T1000 (cell line): ENCODE measurements at places on chromosomes 13 and 19.

DNA sequence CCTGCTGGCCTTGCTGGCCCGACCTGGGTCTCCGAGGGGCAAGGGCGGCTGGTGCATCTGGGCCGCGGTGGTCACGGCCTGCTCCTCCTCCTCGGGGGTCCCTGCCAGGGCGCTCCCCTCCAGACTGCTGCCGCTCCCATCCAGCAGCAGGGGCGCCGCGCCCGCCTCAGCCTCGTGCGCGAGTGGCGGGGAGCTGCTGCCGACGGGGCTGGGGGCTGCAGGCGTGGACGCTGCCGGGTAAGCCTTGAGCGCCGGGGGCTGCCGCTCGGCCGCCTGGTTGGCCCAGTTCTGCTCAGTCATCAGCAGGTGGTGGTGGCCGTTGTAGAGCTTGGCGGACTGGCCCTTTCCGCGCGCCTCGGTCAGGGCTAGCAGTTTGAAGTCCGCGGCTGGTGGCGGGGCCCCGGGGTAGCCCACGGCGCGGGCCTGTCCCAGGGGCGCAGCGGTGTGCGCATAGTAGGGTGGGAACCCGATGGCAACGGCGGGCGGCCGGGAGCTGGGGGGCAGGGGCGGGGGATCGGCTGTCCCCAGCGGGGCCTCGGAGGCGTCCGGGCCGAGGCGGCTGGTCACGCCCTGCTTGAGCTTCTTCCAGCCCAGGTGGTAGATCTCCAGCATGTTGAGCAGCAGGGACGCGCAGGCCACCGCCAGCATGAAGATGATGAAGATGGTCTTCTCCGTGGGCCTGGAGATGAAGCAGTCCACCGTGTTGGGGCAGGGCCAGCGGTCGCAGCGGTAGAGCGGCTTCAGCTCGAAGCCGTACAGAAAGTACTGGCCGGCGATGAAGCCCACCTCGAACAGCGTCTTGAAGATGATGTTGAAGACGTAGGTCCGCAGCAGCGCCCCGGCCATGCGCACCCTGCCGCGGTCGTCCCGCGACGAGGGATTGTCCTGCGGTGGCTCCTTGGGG is 18.6 kb downstream of the GJA3 start:
- DNase-seq: no peak

- peak; percentile 91 for DNase-seq
Observed at GRCh38 chr19:7197119-7197759, 97.0 kb downstream of the INSR start.

- DNase-seq: no peak
Observed at GRCh38 chr13:66714795-66715194, 515.3 kb downstream of the PCDH9 start.

GRCh38 chr19:53865918-53866864 is 1.5 kb upstream of the MYADM start:
- DNase-seq: no peak

DNA sequence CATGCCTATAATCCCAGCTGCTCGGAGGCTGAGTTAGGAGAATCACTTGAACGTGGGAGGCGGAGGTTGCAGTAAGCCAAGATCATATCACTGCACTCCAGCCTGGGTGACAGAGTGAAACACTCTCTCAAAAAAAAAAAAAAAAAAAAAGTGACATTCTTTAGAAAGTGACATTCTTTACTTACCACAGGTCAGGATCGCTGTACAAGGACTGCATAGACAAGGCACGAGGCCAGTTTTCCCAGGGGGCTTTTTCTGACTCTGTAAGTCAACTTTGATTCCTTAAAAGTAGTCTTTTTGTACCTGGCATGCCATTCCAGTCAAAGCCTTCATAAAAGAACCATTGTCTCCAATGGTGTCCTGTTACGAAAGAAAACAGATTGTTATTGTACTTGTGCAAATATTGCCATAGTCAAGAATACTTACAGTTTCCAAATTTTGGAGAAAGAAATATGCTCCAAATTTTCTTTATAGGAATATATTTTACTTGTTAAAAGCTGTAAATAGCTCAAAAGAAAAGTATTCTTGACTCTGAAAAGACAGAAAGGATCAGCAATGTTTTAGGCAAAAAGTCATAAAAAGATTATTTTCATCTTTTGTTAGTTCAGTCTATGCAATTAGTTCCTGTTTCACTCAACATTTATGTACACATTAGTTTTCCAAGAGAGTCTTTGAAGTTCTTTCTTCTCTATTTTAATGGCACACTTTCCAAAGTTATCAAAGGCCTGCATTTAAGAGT is 39.3 kb downstream of the CEACAM1 start:
- DNase-seq: no peak

GRCh38 chr13:110121422-110122083 is 185.4 kb downstream of the COL4A1 start:
- no peak for DNase-seq

DNA sequence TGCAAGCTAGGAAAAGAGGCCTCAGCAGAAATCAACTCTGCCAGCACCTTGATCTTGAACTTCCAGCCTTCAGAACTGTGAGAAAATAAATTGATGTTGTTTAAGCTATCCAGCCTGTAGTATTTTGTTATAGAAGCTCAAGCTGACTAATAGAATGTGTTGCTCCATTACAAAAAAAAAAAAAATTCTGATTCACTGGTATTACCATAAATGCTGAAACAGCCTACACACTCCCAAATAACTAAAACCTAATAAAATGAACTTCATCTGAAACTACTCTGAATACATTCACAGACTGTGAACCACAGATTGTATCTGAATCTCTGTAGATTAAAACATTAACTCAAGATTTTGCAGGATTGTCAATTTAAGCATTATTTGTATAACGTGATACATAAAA is 49.5 kb downstream of the RAP2A start:
- DNase-seq: no peak

DNA sequence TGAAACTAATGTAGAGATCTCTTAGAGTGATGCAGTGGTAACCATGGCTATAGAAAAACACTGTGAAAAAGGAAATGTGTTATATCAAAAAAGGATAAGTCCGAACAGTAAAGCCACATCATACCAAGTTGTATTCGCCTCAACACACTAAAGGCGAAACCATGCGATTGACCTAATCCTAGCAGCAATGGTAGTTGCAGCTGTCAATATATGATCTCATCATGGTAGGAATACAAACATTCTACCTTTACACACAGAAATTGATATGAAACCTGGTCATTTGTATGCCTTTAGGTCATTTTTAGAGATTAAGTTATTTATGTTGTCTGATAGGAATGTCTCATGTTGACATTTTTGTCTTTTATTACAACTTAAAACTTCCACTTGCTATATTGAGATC is 271.9 kb downstream of the SLITRK6 start:
- no peak for DNase-seq
